ENCODE measurements at places on chromosomes 7 and 10. TPM values are rescaled to one million over a fixed set of nuclear protein-coding genes. Genes with fewer than 3 reads are reported as not detected.

DNA sequence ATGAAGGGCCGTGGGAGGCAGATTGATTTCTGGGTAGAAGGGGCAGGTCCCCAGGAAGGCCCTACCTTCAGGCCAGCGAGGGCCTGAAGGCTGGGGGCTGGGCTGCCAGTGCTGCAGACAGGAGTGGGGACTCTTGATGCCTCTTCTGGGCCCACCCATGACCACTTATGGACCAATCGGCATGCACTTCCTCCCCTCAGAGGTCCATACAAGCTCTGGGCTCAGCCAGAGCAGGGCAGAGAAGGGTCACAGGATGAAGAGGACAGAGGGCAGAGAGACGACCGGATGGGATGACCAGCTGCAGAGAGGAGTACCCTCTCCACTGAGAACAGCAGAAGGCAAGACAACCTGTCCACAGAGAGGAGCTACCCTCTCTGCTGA is 120.1 kb downstream of the DYNC2I1 start:
- no peaks in the 10 kb centered on the region for H3K36me3 ChIP-seq
- no peak overlapping the region for H3K27ac ChIP-seq
- DNase-seq = no peak
- peaks cover 6% of the 10 kb centered on the region for H3K4me1 ChIP-seq

The IL2RA gene
- 4.6 TPM for total RNA-seq

DNA sequence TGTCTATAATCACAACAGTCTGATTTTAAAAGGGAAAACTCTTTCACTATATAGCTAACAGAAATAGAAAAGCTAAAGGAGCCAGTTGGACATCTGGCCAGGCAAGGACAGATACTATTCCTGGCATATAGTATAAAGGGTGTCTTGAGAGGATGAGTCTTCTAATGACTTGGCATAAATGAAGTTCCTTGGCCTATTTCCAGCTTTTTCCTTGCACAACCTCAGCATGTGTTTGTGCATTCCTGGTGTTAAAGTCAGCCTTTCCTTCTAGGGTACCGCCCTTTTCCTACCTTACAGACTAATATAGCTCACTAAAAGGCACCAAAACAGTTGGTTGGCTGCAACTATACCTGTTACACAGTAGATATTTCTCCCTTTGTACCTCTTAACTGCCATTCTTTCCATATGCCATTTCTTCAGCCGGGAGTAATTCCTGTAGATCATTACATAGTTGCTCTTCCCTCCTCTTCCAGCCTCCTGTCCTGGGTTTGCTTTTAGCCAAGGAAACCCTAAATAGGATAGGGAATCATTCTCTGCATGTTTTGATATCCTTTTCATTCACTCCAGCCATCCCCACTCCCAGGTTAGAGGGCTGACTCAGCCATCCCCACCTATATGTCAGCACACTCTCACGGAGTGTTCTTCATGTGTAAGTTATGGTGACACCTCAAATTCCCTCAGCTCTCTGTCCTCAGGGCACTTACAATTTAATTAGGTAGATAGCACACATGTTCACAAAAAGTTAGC is 102.1 kb upstream of the MDFIC start:
- no peak overlapping the region for H3K4me3 ChIP-seq
- peak overlapping the region; percentile 47 for H3K27ac ChIP-seq
- H3K4me1 ChIP-seq = peaks cover 25% of the 10 kb centered on the region

- H3K4me1 ChIP-seq = peaks cover 14% of the 10 kb centered on the region
- no peak overlapping the region for H3K4me3 ChIP-seq
- H3K27me3 ChIP-seq = no peaks in the 10 kb centered on the region
Measured at GRCh38 chr10:94355841-94356240, 6.9 kb downstream of the NOC3L start.

The GIMAP7 gene
- total RNA-seq = not detected

DNA sequence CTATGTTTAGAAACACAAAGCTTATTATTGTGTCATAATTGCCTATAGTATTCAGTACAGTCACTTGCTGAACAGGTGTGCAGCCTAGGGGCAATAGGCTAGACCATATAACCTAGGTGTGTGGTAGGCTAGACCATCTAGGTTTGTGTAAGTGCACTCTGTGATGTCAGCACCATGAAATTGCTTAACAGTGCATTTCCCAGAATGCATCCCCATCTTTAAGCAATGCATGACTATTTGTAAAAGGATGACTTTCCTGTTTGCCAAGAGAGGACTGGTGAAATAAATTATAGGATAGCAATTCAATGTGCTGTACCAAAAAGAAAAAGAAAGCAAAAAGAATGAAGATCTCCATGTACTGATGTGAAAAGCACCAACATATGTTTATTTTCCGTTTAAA is 288.7 kb upstream of the AUTS2 start:
- H3K27ac ChIP-seq = no peak overlapping the region
- no peak overlapping the region for H3K4me3 ChIP-seq
- no peaks in the 10 kb centered on the region for H3K4me1 ChIP-seq
- DNase-seq = no peak
- no peaks in the 10 kb centered on the region for H3K27me3 ChIP-seq
- H3K36me3 ChIP-seq = no peaks in the 10 kb centered on the region

DNA sequence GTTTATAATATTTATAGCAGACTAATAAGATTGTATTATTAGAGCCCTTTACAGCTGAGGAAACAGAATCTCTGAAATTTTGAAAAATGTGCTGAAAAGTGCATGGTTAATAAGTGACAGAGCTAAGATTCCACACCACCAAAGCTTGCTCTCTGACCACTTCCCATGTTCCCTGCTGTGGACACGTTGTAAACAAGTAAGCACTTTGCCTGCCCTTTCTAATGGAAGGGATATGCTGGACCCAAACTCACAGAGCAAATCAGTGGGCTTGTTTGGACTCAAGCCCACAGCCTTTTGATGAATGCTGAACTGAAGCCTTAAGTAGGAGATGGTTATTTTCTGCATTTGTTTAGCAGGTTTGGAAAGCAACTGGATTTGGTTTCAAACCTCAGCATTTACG is 214.0 kb upstream of the TMEM72 start:
- H3K4me3 ChIP-seq = no peak overlapping the region
- H3K4me1 ChIP-seq = peaks cover 20% of the 10 kb centered on the region
- H3K36me3 ChIP-seq = no peaks in the 10 kb centered on the region
- H3K27ac ChIP-seq = peak overlapping the region; percentile 74
- H3K27me3 ChIP-seq = no peaks in the 10 kb centered on the region

GRCh38 chr10:84938117-84938905 is 609.9 kb downstream of the CCSER2 start:
- H3K27me3 ChIP-seq = no peaks in the 10 kb centered on the region
- no peak for DNase-seq
- H3K4me3 ChIP-seq = no peak overlapping the region
- H3K36me3 ChIP-seq = no peaks in the 10 kb centered on the region
- no peak overlapping the region for H3K27ac ChIP-seq
- peaks cover 25% of the 10 kb centered on the region for H3K4me1 ChIP-seq

DNA sequence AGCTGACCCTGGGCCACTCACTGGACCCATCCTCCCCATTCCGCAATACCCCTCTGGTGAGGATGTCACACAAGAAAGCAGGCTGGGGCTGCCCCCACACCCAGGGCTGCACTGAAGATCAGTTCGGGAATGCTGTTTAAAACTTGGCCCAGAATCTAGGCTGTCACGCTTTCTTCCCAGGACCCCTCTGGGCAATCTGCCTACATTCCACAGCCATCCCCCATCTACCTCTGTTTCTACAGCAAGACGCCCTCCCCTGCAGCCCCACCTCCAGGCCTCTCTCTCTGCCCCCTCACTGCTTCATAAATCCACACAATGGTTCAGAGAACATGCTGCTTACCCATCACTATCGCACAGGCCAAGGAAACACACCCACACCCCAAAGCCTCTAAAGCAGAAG is 36.1 kb downstream of the XPNPEP1 start:
- no peak overlapping the region for H3K27ac ChIP-seq
- peaks cover 25% of the 10 kb centered on the region for H3K4me1 ChIP-seq
- no peak for DNase-seq
- H3K4me3 ChIP-seq = no peak overlapping the region
- no peaks in the 10 kb centered on the region for H3K27me3 ChIP-seq

The DLX5 gene
- 2.3 TPM for total RNA-seq

Measured in SJSA1 (cell line).